ENCODE measurements at places on chromosomes 7 and 10.
A peak's percentile ranks its signal among the peaks of the same experiment; 100 is the strongest.

GRCh38 chr7:12090757-12091221 lies 120.3 kb upstream of the TMEM106B start:
- DNase-seq = no peak

- DNase-seq = peak; percentile 50
These were observed 289.3 kb downstream of the PTEN start for GRCh38 chr10:88152728-88153133.

GRCh38 chr10:24313283-24313682 lies 104.3 kb downstream of the KIAA1217 start:
- no peak for DNase-seq

GRCh38 chr7:10939237-10939910 lies 34.3 kb upstream of the PHF14 start:
- no peak for DNase-seq

- DNase-seq = no peak
These were observed 7.9 kb downstream of the LDB1 start for GRCh38 chr10:102112210-102112817.

- DNase-seq = no peak
These were observed 67.9 kb downstream of the CELF2 start for GRCh38 chr10:11085545-11085944.

- DNase-seq = no peak
These were observed 14.7 kb upstream of the NODAL start for GRCh38 chr10:70456164-70456563.

GRCh38 chr7:43878867-43879266 lies 9.6 kb upstream of the MRPS24 start:
- DNase-seq = no peak

DNA sequence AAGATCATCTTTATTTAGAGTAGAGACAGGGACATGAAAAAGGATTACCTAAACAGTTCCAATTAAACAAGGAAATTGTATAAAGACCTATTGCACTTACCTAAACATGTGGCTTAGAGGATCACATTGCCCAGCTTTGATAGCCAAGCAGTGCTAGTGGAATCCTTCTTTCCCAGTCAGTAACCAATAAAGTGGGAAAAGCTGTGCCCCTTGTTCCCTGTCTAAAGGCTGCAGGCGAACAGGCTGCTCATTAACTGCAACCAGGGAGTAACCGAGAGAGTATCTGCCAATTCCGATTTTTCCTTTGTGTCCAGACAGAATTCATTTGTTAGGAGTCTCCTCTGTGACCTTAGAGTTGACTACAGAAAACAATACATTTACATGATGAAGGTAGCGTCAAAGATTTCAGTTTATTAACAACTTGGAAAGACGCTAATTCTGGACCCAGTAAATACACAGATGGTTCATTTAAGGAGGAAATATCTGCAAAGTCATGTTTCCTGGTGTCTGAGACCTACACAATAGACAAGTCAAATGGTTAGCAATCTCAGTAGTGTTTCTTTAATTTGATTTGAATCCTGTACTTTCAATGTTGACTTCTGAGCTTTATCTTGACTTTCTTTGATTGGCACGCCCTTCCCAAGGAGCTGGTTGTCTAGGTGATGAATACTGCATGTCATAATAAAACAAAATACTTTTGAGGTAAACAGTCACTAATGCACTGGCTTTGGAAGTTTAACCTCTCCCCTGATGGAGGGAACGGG lies 57.3 kb upstream of the MET start:
- no peak for DNase-seq

DNA sequence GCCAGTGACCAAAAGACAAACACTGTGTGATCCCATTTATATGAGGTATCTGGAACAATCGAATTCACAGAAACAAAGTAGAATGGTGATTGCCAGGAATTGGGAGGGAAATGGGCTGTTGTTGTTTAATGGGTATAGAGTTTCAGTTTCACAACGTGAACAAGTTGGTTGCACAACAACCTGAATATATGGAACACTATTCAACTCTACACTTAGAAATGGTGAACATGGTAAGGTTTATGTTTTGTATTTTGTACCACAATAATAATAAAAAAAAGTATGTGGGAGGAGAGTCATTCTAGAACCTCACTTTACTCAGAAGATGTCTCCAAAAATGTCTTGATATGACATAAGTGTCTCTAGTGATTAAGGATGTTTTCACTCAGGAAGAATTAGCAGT lies 85.2 kb upstream of the SGCE start:
- DNase-seq = no peak

GRCh38 chr10:96709525-96709924 lies 10.8 kb downstream of the PIK3AP1 start:
- no peak for DNase-seq

DNA sequence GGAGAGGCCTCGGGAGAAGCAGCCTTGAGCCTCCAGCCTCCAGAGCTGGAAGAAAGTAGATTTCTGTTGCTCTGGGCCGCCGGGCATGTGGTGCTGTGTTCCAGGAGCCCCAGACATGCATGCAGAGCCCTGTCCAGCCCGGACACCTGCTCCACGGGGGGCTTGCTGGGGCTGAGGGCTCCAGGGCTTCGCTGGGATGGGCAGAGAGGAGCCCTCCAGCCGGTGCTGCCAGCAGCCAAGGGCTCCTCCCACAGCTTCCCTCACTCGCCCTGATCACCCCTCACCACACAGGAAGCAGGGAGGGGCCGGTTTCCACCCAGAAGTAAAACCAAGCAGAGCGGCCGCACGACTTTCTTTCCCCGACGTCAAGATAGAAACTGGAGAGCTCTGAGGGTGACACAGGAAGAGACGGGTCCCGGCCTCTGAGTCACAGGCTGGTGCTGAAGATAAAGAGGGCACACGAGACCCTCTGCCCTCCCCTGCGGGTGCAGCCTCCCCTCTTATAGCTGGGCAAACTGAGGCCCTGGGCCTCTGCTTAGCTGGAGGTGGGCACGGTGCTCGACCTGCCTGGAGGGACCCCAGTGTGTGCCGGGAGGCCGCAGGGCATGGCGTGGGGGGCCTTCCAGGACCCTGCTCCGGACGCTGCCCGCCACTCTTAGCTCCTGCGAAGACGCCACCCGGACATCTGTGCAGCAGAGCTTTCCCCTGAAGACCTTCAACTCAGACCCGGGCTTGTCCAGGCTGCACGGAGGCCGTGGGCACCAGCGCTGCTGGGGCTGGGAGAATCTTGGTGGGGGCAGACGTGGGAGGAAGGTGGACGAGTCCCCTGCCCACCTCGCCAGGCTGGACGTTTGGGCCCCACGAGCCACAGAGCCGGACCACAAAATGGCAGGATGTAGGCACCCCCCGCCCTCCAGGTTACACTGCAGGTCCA lies 31.1 kb downstream of the ADAP1 start:
- peak; percentile 78 for DNase-seq

- DNase-seq = no peak
These were observed 1.2 kb downstream of the TACC2 start for GRCh38 chr10:121990015-121990677.

GRCh38 chr7:136033413-136034031 lies 56.4 kb upstream of the MTPN start:
- DNase-seq = no peak

- peak; percentile 38 for DNase-seq
These were observed 170.4 kb downstream of the SNX13 start for GRCh38 chr7:17769918-17770317.

- no peak for DNase-seq
These were observed 112.8 kb upstream of the KMT2E start for GRCh38 chr7:104901240-104901619.

DNA sequence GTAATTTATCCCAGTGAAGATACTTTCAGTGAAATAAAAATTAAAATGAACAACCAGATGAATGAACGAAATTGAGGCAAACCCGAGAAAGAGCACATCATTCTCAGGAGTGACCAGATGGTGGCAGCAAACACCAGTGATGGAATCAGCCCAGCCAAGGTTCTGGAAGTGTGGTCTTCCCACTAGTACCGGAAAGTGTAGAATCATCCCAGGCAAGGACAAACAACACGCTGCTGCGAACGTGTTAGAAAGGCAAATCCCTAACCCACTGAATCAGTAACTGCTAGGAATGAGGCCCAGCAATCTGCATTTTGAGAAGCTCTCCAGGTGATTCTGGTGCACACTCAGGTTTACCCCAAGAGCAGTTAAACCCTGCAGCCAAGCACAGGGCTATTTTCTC lies 15.5 kb upstream of the SLC18A3 start:
- peak; percentile 74 for DNase-seq

DNA sequence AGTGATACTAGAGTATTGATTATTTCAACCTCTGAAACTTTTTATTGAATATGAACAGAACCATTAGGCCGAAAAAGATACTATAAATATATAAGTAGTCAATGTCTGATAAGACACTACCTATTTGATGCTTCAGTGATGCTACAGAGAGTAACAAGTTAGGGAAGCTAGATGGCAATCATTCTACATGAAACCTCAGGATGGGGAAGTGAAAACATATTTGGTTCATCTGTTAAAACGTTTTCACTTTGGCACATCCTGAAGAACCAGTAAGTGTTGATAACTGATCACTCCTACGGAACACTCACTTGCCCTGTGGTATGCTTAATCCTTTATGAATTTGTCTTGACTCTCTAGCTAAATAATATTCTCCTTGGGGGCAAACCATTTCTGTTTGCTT lies 1064.9 kb downstream of the NXPH1 start:
- no peak for DNase-seq

DNA sequence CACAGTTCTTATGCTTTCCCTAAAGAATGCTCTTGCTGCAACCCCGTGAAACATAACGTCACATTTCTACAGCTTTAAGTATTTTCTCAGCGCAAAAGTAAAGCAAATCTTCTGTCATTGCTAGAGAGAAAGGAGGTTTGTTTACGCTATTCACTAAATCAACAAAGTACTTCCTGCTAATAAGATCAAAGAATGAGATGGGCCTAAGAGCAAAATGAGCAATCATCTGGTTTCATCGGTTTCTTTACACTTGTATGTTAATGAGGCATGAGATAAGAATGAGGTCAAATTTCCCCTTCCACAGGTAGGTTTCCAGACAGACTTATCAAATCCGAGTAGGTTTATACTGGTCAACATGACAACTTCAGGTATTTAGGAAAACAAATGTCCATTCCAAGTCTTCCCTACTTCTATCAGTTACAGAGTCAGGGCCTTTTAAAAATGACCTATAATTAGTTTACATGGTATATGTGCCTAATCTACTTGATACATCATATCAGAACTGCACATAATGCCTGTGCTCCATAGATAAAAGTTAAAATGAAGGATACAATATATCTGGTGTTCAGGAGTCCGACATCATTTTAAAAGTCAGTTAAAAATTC lies 8.4 kb downstream of the USP6NL start:
- DNase-seq = no peak

GRCh38 chr10:16999665-17000451 lies 129.8 kb downstream of the CUBN start:
- no peak for DNase-seq

DNA sequence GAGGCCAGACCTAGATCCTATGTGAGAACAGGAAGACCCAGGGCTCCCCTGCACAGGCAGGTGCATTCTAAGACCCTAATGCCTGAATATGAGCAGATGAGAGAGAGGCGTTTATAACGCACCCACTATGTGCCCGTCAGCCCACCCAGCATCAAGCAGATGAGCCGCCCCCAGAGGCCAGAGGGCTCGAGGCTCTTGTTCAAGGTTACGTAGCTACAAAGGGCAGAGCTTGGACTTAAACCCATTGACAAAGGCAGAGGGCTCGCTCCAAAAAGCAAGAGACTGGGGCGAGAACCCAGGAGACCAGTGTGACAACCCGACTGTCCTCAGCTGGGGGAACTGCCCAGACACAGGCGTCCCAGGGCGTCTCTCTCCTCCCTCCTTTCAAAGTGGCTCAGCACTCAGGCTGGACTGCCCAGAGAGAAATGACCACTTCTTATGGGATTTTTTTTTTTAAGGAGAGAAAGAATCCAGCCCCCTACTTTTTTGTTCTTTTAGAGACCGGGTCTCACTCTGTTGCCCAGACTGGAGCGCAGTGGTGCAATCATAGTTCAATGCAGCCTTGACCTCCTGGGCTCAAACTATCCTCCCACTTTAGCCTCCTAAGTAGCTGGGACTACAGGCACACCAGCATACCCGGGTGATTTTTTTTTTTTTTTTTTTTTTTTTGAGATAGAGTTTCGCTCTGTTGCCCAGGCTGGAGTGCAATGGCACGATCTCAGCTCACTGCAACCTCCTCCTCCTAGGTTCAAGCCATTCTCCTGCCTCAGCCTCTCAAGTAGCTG lies 40.1 kb downstream of the TNRC18 start:
- no peak for DNase-seq

DNA sequence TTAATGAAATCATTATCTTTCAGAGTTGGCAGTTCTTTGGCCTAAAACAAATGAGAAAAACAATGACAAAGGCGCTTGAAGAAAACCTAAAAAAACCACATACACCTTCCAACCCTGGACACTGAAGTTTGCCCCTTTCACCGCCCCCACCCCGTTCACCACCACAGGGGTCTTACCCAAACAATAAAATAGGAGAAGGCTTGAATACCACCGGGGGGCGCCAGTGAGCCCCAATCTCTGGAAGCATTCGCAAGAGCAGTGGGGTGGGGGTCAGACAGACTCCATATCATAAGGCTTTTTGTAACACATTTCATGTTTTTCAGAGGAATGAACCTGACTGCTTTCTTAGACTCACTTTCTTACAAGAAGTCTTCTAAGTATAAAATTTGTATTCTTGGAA lies 163.6 kb downstream of the PIP4K2A start:
- DNase-seq = peak; percentile 32

GRCh38 chr7:131482800-131483199 lies 73.6 kb downstream of the PODXL start:
- DNase-seq = no peak

DNA sequence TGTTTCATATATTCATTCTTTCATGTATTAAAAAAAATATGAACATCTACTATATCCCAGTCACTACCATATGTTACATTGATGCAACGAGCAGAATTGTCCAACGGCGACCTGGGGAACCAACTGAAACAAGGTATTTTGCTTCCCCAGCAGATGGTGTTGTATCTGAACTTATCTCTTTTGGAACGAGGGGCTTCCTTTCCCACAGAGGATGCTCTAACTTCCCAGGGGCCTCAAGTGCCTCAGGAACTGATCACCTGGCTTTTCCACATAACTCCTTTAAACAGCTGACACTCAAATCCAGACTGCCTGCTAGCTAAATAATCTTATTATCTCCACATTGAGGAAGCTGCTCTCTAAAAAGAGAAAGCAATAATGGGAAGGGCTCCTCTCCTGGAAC lies 259.3 kb downstream of the HTR7 start:
- no peak for DNase-seq

DNA sequence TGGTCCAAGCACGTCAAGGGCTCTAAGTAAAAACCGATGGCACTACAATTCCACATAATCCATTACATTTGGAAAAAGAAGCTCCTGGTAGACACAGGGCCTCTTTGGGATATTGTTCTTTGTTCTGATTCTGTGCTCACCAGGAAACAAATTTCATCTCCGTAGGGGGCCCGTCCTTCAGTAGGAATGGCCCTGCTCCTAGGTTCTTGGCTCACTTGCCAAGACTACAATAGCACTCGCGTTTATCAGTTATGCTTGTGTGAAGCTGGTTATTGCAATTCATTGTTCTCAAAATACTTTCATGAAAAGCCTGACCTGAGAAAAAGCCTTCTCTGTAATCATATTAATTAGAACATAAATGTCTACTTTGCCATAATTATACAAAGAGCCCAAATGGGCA lies 10.3 kb upstream of the ZC3HAV1L start:
- no peak for DNase-seq
